ENCODE measurements at places on chromosomes 1 and 21. TPM values are rescaled to one million over a fixed set of nuclear protein-coding genes. Genes with fewer than 3 reads are reported as not detected.

DNA sequence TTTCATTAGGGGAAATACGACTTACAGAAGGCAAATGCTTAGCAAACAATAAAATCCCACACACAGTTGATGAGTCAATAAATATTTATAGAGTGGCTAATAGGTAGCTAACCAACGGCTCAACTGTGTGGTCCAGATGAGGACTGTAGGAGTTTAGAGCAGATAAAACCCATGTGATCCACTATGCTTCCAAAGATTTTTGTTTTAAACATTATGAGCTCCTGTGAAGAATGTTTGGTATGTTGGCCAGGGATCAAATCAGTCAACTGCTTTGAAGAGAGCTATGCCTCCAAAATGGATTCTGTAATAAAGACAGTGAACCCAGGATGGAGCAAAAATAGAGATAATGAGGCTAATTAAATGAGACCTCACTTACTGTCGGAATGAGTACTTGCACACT, 72.3 kb upstream of the COL11A1 start:
- DNase-seq = no peak

GPA33 gene
- 0.11 TPM for polyA plus RNA-seq

- no peak for DNase-seq
Observed at GRCh38 chr1:32743380-32744070, 41.0 kb upstream of the SYNC start.

- DNase-seq = no peak
Observed at GRCh38 chr1:200079232-200079940, 51.9 kb downstream of the NR5A2 start.

AMIGO1 gene
- polyA plus RNA-seq = 3.8 TPM

LRRC3 gene
- polyA plus RNA-seq = 5.2 TPM

DNA sequence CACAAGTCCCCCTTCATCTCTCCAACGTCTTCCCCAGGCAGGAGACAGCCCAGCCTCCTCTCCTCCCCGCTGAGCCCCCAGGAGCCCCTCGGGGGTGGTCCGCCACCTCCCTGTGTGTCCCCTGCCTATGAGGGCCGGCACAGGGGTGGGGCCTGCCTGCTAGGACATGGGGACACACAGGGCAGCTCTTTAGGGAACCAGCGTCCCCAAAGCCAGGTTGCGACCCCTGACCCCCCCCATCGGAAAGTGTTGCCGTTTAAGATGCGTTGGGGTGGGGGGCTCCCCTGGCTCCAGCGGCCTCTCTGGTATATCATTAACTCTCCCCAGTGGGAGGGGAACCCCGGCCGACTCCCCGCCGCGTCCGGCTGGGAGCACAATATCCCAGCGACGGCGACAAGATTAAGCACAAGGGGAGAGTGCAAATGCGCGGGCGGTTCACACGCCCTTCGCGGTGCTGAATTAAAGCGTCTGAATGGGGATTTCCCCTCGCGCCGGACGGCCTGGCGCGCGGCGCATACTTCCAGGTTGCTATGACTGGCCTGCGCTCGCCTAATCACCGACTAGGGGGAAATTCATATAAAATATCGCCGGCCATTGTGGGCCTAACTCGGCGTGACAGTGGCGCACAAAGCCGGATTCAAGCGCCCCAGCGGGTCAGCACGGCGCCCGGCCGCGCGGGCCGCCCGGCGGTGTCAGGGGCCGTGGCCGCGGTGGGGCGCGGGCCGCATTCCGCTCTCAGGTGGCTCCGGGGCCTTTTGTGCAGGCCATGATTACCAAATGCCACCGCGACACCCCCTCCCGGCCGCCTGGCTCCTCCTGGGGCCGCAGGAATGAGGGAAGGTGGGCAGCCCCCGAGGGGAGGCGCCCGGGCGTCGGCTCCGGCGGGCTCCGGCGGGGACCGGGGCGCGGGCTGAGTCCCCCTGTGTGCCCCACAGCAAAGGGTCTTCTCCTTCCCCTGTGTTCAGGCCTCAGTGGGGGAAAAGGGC, 30.9 kb downstream of the WNT3A start:
- peak; percentile 35 for DNase-seq

DNA sequence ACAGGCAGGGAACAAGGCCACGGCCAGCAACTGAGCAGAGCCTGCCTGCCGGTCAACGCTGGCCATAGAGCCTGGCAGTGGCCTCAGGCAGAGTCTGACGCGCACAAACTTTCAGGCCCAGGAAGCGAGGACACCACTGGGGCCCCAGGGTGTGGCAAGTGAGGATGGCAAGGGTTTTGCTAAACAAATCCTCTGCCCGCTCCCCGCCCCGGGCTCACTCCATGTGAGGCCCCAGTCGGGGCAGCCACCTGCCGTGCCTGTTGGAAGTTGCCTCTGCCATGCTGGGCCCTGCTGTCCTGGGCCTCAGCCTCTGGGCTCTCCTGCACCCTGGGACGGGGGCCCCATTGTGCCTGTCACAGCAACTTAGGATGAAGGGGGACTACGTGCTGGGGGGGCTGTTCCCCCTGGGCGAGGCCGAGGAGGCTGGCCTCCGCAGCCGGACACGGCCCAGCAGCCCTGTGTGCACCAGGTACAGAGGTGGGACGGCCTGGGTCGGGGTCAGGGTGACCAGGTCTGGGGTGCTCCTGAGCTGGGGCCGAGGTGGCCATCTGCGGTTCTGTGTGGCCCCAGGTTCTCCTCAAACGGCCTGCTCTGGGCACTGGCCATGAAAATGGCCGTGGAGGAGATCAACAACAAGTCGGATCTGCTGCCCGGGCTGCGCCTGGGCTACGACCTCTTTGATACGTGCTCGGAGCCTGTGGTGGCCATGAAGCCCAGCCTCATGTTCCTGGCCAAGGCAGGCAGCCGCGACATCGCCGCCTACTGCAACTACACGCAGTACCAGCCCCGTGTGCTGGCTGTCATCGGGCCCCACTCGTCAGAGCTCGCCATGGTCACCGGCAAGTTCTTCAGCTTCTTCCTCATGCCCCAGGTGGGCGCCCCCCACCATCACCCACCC, at the start of gene TAS1R3:
Gene TAS1R3 (plus strand): TSS at position 213 of the 898 bp plus-strand sequence. CDS start 66 bp downstream, at position 279.
- no peak for DNase-seq

DNA sequence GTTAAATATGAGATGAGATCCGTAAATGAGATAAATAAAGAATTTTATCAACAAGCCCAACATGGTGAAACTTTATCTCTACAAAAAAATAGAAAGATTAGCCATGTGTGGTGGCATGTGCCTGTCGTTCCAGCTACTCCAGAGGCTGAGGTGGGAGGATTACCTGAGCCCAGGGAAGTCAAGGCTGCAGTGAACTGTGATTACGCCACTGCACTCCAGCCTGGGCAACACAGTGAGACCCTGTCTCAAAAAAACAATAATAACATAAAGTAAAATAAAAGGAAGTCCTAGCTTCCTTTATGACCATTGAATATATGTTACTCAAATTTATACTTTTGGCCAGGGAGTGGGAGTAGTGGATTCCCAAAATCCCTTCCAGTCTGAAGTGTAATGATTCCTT, 48.7 kb upstream of the TEKT2 start:
- DNase-seq = no peak

LCE6A gene
- not detected for polyA plus RNA-seq

- no peak for DNase-seq
Observed at GRCh38 chr1:162663589-162664106, 31.4 kb downstream of the DDR2 start.

ZNF683 gene
- polyA plus RNA-seq = 0.22 TPM

DNA sequence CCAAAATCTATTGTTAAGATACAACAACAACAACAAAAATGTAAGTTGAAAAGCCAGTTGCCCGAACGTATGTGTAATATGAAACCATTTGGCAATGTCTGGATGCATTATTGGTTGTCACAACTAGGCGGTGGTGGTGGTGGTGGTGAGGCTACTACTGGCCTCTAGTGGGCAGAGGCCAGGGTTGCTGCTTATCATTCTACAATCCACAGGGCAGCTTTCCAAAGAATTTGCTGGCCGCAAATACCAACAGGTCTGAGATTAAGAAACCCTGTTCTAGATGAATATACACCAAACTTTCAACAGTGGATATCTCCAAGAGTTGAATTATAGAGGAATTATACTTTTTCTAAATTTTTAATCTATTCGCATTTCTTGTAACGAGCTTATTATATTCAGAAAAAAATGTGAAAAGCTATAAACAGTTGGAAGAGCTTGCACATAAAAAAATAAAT, 26.8 kb upstream of the ZNF697 start:
- peak; percentile 37 for DNase-seq

DNA sequence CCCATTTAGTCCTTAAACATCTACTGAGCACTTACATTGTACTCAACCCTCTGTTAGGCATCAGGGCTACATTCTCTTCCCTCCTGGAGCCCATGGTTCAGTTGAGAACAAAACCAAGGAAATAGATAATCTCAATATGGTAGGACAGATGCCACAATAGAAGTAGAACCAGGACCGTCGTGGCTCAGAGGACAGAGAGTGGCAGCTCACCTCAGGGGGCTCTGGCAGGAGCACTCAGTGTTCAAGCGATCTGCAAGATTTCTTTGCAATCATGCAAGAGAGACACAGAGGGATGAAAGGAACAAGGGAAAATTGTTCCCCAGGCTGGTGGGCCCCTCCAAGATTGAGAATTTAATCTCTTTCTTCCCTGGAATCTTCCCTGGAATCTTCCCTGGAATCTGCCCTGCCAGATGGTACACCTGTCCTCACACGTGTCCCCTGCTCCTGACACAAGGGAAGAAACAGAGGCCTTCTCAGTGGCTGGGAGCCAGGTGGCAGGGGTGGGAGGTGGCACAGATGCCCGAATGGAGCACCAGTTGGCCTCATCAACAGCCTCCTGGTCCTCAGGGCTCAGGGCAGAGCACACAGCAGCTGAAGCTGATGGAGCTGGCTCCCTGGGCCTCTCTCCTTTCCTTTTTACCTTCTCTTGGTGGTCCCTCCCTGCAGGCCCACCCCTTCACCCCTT, 135.4 kb downstream of the PLXNA2 start:
- no peak for DNase-seq

DNA sequence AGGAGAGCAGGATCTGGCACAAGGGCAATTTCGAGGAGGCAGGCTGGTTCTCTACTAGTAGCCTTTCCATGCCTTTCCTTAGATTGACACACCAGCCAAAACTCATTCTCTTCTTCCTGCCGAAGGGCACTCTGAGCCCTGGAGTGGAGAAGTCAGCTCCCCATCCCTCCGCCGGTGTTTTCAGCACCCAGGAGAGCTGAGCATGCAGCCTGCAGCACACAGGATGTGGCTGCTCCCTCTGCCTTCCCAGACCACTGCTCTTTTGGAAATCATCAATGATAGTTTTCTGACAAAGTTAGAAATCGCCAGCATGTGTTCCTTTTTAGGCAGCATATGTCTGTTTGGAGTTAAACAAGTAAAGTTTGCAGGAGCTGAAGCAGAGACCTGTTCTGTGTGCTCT, 11.7 kb downstream of the RNU5D-1 start:
- DNase-seq = no peak
